ENCODE measurements at places on chromosomes 2 and 18.

- no peak for DNase-seq
Observed at GRCh38 chr2:103789381-103790095, 1027.7 kb downstream of the TMEM182 start.

- DNase-seq, result no peak
Observed at GRCh38 chr18:28045176-28045810, 131.6 kb downstream of the CDH2 start.

- no peak for DNase-seq
Observed at GRCh38 chr2:215138479-215138878, at the start of gene ABCA12. TSS of gene ABCA12 (minus strand) at chr2:215138626. CDS start at chr2:215138208, 418 bp downstream.

DNA sequence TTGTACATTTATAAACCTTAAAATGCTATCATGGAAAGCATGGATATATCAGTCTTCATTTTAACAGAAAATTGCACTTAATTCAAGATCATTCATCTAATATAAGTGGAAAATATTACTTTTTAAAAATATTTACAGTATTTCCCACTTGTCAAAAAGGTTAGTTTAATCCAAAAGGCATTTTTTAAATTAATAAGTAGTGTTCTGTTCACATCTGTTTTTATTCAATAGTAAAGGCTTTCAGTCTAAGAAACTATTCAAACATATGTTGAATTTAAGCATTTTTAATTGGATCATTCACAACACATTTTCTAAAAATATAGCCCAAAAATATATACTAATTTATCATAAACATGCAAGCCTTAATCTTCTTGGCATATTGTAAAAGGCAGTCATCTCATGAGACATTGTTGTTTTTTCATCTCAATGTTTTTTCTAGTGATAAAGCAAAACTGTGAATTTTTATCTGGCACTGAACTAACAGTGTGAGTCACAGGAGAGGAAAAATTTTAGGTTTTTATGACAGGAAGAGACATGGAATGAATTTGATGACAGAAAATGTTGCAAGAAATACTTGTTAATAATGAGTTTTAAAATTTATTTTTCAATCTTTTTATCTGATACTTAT lies 1642.5 kb upstream of the TMEFF2 start:
- no peak for DNase-seq

DNA sequence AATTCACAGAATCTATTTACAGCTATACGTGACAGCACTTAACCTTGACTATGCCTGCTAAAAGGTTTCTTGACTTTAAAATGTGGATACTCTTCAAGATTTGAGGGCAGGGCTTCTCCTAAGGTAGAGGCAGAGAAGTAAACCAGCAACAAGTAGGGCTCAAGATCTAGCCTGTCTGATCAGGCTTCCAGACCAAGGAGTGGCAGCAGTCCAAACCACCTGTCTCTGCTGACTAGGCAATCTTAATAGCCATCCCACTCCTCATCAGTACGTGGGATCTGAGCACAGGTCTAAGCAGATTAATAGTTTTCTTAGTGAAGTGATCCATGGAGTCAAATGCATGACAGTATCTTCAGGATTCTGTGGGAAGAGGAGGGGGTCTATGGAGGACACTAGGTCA lies 100.4 kb downstream of the GPD2 start:
- DNase-seq, result no peak

GRCh38 chr2:241898463-241899270 lies 29.1 kb downstream of the RTP5 start:
- no peak for DNase-seq

DNA sequence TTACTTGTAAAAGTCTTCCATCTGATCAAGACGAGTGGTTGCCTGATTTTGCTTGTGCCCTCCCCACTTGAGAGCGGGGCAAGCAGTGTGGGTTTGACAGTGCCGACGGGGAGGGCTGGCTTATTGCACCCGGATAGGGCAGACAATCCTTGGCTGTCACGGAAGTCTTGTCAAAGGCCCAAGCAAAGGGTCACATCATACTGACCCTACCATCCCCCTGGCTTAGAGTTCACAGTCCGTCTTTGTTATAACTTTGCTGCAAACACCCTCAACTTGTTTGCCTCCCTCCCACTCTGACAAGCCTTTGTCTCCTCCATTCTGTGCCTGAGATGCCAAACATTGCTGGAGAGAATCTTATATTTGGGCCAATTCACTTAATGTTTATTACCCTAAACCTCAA lies 165.9 kb upstream of the MSH6 start:
- DNase-seq, result no peak

- no peak for DNase-seq
Observed at GRCh38 chr2:233847248-233847898, 7.0 kb downstream of the HJURP start.

DNA sequence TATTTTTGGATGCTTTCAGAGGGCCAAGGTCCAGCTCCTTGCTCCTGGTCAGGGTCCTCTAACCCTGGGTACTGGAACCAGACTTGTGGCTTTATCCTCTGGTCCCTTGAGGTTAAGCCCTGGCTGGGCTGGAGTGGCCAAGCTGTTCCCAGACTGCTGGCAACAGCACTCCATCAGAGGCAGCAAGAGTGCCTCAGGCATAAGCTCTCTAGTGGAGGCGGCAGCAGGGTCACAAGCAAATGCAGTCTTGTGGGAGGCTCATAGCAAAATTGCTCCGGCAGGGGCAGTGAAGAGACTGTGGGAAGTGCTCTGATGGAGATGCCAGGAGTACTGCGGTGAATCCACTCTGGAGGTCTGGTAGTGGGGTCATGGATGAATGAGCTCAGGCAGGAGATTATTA lies 128.9 kb upstream of the OTOS start:
- DNase-seq, result no peak

- peak; percentile 59 for DNase-seq
Observed at GRCh38 chr2:237674731-237675276, 47.4 kb downstream of the LRRFIP1 start.

- no peak for DNase-seq
Observed at GRCh38 chr18:54191352-54191751, 33.1 kb downstream of the MBD2 start.

GRCh38 chr2:222912117-222912516 lies 51.3 kb downstream of the ACSL3 start:
- DNase-seq, result no peak

DNA sequence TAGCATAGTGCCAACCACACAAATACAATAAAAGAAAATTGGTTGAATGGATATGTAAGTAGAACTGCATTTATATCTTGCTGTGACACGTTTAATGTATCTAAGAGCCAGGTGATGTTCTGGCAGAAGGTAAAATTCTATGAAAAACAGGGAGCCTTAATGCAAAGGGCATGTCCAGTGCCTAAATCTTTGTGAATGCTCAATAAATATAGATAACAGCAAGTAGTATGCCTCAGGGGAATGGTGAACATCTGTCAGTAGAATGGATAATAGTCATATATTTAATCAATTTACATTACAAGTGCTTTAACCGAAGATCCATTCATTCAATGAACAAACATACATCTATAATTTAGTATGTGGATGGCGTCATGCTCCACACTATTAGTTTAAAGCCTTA lies 43.7 kb upstream of the NYAP2 start:
- no peak for DNase-seq

DNA sequence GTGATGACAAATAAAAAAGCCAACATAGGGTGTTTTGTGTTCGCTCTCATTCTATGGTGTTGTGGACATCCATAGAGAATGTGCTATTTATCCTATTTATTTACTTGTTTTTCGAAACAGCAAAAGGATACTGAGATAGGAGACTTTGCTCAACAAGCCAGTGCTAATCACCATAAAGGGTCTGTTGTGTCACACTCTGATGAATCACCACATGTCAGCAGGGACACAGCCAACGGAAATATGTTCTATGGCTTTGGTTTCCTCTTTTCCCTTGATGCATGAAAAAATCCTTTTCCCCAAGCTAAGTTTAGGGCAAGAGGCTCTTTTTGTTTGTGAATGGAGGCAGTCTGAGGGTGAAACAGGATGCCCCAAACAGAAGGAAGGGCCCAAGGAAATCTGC lies 154.3 kb downstream of the RNF152 start:
- DNase-seq, result no peak

DNA sequence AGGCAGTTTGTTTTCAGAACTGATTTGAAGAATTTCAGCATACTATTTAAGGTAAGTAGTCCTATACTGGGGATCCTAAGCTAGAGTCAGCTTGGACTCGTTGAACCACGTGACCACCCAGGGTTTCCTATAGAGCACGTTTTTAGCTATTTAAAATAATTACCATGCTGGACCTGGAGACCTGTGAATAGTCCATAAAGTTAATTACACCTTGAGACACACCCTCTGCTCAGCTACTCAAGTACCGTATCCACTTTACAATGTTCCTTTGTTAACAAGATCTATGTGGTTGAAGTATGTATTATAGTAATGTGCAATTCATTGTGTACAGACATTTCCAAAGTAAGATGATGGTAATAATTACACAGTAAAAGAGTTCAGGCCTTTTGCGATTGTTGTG lies 67.6 kb downstream of the CRIM1 start:
- no peak for DNase-seq

GRCh38 chr2:232483311-232483922 lies 4.2 kb downstream of the ECEL1 start:
- no peak for DNase-seq
